K562 (cell line): ENCODE measurements at places on chromosomes 2 and 18. TPM values are rescaled to one million over a fixed set of nuclear protein-coding genes. Genes with fewer than 3 reads are reported as not detected.

Gene TMEM247
- 4.4 and 6.8 TPM in 2 replicates for polyA plus RNA-seq

Gene GNLY
- polyA plus RNA-seq, result not detected in 2 replicates

Gene KCNG2
- polyA plus RNA-seq, result not detected in 2 replicates

DNA sequence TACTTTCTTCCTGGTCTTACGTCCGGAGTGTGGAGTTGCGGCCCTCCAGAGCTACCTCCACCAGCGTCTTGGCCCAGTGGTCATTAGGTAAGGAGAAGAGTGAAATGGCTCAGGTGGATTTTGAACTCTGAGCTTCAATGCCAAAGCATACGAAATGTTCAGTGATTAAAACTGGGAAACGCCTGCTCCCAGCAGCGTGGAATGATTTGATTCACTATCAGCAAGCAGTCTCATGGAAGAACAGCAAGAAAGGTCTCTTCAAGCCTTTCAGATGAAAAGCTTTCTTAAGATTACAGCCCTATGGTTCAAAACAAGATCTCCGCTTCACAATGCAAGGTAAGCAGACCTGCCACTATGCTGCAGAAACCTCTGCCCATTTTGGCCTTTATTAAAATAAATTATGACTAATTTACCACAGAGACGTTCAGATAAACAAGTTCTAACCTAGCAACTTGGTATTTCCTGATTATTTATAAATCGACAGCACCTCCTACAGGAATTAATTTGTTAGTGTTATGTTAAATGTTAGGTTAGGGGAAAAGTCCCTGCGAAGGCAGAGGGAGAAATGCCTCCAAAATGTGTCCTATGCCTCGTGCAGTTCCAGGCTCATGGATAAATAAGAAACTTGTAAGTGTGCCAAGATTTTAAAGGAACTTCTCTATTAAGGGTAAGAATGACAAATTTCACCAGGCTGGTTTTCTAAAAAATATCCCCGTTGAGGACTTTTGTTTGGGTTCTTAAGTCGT, 10.1 kb downstream of the SP9 start:
- DNase-seq, result no peak

GRCh38 chr2:205965707-205966106, 120.3 kb downstream of the INO80D start:
- no peak for DNase-seq

DNA sequence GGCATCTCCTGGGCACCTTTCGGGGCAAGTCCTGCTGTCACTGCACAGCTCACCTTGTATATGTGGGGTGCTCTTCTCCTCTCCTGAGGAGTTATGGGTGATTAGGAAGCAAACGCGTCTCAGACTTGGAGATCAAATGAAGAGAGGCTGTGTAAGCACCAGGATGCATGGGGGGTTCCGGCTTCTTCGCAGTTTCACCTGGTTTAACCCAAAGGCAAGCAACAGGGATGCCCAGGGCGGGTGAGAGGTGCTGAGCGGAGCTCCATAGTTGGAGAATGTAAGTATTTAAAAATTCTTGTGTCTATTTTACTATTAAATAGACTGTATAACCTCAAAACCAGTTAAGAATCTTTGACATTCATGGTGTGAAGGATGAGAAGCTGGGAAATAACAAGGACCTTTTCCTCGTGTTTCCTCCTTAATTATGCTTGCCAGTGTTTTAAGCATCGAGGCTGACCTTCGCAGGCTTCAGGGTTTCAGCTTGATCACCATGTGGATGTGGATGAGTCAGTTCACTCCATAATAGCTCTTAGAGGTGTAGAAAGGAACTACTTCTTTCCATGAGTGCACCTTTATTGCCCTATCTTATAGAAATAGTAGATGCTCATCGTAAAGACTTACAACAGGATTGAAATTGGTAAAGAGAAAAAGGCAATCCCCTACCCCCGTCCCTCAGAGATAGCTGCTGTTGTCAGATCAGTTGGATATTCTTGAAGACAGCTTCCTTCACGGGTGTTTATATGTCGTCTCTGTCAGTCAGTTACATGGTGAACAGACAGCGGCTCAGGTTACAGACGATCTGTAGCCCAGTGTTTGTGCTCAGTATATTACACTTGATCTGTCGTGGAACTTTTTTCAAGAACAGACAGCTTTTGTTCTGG, 201.1 kb downstream of the AGAP1 start:
- DNase-seq, result no peak

- no peak for DNase-seq
Measured at GRCh38 chr2:233440714-233441113, 86.4 kb downstream of the DGKD start.

DNA sequence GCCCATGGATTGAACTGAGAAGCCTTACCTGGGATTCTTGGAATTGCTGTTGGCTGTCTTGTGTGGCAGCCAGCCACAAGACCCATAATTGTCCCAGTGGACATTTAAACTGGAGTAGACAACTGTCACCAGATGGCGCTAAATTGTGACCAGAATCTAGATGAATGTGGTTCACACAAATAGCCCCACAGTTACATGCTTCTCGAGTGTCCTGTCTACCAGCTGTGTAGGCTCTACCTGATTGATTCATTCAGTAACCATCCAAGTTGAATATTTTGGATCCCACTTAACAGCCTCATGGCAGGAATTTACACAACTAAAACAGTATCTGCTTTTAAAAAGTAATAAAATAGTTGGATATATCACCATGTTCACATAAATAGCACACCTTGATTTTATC, 73.2 kb downstream of the MAP4K4 start:
- peak; percentile 21 for DNase-seq

DNA sequence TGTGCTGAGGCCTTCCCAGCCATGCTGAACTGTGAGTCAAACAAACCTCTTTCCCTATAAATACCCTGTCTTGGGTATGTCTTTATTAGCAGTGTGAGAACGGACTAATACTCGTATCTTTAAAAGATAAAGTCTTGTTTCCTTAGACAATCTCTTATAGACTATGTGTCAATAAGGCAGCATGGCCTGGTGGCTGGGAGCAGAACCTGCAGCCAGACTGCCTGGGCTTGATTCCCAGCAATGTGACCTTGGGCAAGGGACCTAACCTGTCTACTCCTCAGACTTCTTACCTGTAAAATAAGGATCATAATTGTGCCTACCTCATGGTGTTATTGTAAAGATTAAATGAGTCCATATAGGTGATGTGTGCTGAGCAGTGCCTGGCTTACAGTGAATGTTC, 198.7 kb downstream of the CDH20 start:
- no peak for DNase-seq

GRCh38 chr2:215517391-215517790, 81.5 kb upstream of the FN1 start:
- no peak for DNase-seq

GRCh38 chr2:20199633-20200270, 25.2 kb downstream of the SDC1 start:
- DNase-seq, result no peak

DNA sequence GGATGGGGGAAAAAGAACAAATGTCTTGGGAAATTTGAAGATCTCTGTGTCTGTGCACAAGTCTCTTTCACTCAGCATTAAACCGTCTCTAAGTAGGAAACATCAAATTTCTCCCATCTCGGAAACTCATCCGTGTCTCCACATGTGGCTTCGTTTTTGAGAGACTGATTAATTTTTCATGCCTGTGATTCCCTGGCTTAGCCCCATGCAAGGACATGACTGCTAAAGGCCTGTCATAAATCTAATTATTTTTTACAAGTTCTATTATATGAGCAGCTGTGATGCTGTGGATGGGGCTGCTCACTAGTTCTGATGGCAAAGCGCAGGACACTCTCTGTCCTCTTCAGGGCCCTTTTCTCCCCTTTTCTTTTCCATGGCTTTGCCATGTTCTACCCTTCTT, 129.1 kb downstream of the RGPD3 start:
- no peak for DNase-seq

- no peak for DNase-seq
Measured at GRCh38 chr2:36380624-36381481, 25.3 kb downstream of the CRIM1 start.
